ENCODE measurements at places on chromosomes 2 and 18.

DNA sequence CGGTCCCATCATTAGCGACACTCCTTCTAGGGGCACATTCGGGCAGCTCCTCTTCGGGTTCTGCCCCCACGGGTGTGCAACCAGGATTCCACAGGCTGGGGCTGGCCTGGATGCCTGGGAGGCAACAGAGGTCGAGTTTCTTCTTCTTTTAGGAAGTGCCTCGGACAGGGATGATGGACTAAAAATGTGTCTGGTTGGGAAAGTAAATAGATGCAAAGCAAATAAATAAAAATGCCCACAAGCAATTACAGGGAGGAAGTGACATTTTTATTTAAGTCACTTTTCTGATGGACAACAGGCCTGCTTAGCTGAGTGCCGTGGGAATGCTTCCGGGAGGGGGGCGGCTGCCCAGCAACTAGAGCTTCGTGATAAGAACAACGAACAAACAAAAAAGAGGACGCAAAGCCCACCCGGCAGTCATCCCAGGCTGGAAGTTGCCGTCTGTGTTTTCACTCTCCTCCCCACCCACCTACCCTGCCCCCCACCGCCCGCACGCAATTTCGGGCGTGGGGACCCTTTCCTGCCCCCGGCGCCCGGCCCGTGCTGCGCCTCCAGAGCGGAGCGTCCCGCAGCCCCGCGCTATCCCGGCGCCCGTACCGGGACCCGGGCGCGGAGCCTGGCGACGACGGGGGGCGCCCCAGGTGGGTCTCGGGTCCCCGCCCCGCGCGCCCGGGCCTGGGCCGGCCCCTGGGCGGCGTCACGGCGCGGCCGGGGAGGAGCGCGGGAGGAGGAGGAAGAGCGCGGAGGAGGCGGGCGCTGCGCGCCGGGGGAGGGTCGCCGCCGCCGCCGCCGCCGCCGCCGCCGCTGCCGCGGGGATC is 412 bp upstream of the NCK2 start:
- H3K36me3 ChIP-seq = peaks cover 4% of the 10 kb centered on the region
- H3K27ac ChIP-seq = peak overlapping the region; percentile 41
- H3K4me3 ChIP-seq = peak overlapping the region; percentile 58
- peak; percentile 60 for DNase-seq
- H3K27me3 ChIP-seq = no peaks in the 10 kb centered on the region

- DNase-seq = no peak
- peaks cover 22% of the 10 kb centered on the region for H3K4me1 ChIP-seq
- H3K36me3 ChIP-seq = no peaks in the 10 kb centered on the region
- no peak overlapping the region for H3K27ac ChIP-seq
- no peaks in the 10 kb centered on the region for H3K27me3 ChIP-seq
Measured at GRCh38 chr18:46346213-46346612, 242.0 kb downstream of the HAUS1 start.

DNA sequence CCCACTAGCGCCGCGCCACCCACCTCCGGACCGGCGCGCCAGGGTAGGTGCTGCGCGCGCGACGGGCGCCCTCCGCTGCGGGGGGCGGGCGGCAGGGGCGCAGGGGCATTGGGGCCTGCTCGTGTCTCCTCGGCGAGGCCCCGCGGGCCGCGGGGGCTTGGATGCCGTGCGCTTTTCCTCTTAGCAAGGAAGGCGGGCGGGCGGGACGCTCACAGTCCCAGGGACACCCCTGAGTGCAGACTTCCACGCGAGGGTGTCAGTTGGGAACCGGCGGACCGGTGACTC is 748 bp downstream of the TWIST2 start:
- DNase-seq = no peak
- H3K27me3 ChIP-seq = peaks cover 74% of the 10 kb centered on the region
- H3K36me3 ChIP-seq = no peaks in the 10 kb centered on the region
- no peak overlapping the region for H3K4me3 ChIP-seq
- peaks cover 10% of the 10 kb centered on the region for H3K4me1 ChIP-seq

GRCh38 chr2:88027697-88028389 is 11.5 kb upstream of the RNU2-63P start:
- DNase-seq = no peak
- H3K4me3 ChIP-seq = no peak overlapping the region
- no peaks in the 10 kb centered on the region for H3K4me1 ChIP-seq
- peaks cover 36% of the 10 kb centered on the region for H3K36me3 ChIP-seq
- no peaks in the 10 kb centered on the region for H3K27me3 ChIP-seq

GRCh38 chr2:227363756-227364155 is 15.3 kb downstream of the TM4SF20 start:
- no peak for DNase-seq
- H3K27ac ChIP-seq = no peak overlapping the region
- no peaks in the 10 kb centered on the region for H3K4me1 ChIP-seq
- peaks cover 10% of the 10 kb centered on the region for H3K36me3 ChIP-seq

DNA sequence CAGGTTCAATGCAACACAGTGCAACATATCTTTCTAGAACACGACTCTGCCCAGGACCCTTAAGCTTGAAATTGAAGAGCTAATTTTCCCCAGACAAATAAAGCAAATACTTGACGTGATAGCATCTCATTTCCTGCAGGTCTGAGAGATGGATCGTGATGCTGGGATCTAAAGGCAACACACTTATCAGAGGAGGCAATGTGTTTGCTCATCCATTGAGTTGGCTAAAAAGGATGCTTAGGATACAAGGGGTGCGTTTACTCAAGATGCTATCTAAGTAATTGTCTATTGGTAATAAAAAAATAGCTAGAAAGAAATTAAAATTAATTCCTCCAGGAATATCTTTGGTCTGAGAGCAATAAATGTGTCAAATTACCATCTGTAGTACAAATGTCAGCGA is 129.0 kb downstream of the SOCS6 start:
- no peak overlapping the region for H3K4me3 ChIP-seq
- H3K36me3 ChIP-seq = no peaks in the 10 kb centered on the region

DNA sequence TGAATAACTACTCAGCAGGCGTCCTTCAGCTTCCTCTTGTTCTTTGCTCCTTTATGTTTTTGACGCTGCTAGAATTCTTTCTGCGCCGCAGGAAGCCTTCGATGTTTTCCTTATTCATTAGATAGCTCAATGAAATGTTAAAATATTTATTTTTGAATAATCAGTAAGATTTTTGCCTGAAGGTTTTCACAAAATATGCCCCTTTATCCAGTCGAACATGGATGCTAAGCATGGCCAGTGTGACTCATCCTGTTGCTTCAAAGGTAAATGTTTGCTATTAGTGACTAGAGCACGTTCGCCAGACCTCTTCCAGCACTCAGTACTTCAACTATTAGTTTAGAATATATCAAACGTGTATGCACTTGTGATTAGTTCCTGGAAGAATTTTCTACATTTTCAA is 7.6 kb upstream of the MEIS1 start:
- no peak overlapping the region for H3K4me3 ChIP-seq
- H3K4me1 ChIP-seq = no peaks in the 10 kb centered on the region
- no peak for DNase-seq
- H3K27me3 ChIP-seq = peaks cover 57% of the 10 kb centered on the region
- H3K36me3 ChIP-seq = no peaks in the 10 kb centered on the region

GRCh38 chr18:30271716-30272115 is 770.8 kb downstream of the DSC3 start:
- no peak for DNase-seq
- no peaks in the 10 kb centered on the region for H3K36me3 ChIP-seq
- no peak overlapping the region for H3K4me3 ChIP-seq
- no peak overlapping the region for H3K27ac ChIP-seq
- no peaks in the 10 kb centered on the region for H3K27me3 ChIP-seq

DNA sequence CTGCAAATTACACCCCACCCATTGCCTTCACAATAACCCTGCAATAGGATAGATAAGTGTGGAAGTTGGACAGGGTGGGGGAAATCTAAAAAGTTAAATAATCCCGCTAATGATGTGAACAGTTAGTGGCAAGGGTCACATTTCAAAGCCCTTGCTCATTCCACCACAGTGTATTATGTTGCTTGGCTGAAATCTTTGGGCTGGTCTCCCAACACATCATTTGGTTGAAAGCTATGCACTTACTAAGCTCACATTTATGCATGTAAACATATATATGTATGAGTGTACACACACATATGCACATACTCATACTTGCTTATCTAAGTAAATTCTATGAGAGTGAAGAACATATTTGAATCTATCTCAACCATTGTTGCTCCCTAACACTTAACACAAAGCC is 197.8 kb downstream of the RDH14 start:
- no peaks in the 10 kb centered on the region for H3K36me3 ChIP-seq
- H3K27me3 ChIP-seq = no peaks in the 10 kb centered on the region
- no peak overlapping the region for H3K27ac ChIP-seq
- no peak for DNase-seq
- no peaks in the 10 kb centered on the region for H3K4me1 ChIP-seq

DNA sequence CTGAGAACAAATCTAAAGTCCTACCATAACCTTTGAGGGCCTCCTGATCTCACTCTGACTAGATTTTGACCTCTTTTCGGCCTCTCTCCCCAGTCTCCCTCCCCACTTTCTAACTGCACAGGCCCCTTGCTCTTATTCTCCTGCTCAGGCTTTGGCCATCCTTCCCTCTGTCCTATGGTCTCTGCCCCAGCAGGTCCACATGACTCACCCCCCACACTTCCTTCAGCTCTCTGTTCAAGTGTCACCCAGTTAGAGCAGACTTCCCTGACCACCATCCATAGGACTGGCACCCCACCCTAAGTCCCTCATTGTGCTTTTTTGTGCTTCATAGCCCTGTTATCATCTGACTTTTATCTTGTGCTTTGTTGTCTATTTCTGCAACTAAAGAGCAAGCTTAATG is 41.2 kb upstream of the NT5C1B start:
- no peaks in the 10 kb centered on the region for H3K4me1 ChIP-seq
- no peaks in the 10 kb centered on the region for H3K27me3 ChIP-seq
- H3K36me3 ChIP-seq = no peaks in the 10 kb centered on the region
- H3K4me3 ChIP-seq = no peak overlapping the region
- DNase-seq = no peak

GRCh38 chr2:169761251-169761969 is 27.8 kb downstream of the KLHL23 start:
- H3K27ac ChIP-seq = no peak overlapping the region
- no peaks in the 10 kb centered on the region for H3K36me3 ChIP-seq
- H3K27me3 ChIP-seq = no peaks in the 10 kb centered on the region
- no peak overlapping the region for H3K4me3 ChIP-seq
- DNase-seq = no peak

GRCh38 chr2:234075518-234075915 is 25.0 kb downstream of the SPP2 start:
- DNase-seq = no peak
- no peak overlapping the region for H3K27ac ChIP-seq
- H3K4me3 ChIP-seq = no peak overlapping the region
- H3K36me3 ChIP-seq = no peaks in the 10 kb centered on the region
- H3K4me1 ChIP-seq = peaks cover 20% of the 10 kb centered on the region

DNA sequence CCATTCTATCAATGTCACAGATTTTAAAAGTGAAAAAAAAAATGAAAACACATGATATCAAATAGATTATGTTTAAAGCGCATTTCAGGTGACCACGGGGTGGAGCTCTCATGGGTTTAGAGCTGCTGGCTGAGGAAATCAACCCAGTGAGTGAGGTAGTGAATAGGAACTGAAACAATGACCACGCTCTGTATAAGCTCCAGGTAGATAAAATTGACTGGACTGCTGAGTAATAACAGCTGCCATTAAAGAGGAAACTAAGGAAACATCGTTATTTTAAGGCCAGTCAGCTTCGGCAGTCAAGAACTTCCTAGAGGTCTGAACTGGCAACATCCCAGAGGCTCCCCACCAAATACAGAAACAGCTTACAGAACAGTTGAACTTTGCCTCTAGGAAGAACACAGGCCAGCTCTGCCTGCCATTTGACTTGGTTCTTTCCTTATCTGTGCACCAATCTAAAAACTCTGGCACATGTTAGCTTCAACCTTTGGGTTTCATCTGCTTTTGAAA is 185.9 kb downstream of the PDE1A start:
- DNase-seq = peak; percentile 15
- H3K4me1 ChIP-seq = no peaks in the 10 kb centered on the region
